ENCODE measurements at places on chromosomes 11 and 22.
A peak's percentile ranks its signal among the peaks of the same experiment; 100 is the strongest.

- no peak for DNase-seq
Observed at GRCh38 chr22:28817919-28818859, 17.8 kb upstream of the XBP1 start.

GRCh38 chr22:45969414-45969799 is 7.6 kb downstream of the WNT7B start:
- no peak for DNase-seq

DNA sequence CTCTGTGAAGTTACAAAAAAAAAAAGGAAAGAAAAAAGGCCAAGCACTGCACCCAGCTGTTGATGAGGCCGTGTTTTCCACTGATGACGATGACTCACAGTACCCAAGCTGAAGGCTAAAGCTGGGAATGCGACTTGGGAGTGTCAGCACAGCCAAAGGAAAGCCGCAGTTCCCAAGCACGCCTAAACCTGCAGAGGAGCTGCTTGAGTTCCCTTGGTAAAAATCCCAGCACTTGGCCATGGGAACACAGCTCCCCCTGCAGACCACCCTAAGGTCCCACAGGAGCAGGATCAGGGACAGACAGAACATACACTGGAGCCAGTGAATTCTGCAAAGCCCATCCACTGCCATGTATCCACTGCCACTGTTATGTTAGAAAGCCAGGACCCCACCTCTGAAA is 39.9 kb downstream of the SERGEF start:
- DNase-seq, result peak; percentile 8

DNA sequence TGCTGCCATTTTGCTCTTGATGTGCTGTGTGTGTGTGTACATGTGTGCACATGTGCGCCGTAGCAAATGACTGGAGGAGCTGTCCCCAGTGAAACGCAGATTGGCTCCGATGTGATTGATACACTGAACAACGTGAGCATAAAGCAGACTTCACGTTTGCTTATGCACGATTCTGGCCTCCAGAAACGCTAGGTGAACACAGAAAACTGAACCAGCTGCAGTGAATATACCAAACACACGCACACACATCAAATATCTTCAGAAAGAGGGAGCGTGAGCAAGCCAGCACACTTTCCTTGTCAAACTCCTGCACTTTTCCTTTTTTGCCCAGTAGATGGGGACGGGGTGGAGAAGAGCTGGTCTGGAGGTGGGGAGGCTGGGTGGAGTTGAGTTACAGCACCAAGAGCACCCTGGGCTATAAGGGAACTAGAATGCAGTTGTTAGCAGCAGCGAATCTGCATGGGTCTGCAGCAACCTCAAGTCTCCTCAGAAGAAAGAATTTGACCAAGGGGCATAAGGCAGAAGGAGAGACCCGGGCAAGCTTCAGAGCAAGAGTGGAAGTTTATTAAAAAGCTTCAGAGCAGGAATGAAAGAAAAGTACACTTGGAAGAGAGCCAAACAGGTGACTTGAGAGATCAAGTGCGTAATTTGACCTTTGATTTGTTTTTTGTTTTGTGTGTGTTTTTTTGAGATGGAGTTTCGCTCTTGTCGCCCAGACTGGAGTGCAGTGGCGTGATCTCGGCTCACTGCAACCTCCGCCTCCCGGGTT is 77.8 kb upstream of the CADM1 start:
- no peak for DNase-seq

DNA sequence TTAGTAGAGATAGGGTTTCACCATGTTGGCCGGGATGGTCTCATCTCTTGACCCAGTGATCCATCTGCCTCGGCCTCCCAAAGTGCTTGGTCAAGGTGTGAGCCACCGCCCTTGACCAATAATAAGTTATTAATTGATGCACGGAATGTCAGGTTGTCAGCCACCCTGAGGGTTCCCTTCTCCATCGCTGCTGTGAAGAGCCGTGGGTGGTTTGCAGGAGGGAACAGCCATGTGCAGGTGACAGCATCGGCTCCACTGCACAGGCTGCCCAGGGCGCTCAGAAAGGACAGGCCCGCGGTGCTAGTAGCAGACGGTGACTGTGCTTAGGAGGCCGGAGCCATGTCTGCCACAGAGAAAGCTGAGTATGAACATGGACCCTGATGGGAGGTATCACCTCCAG is 814.0 kb downstream of the BRD1 start:
- DNase-seq, result no peak

DNA sequence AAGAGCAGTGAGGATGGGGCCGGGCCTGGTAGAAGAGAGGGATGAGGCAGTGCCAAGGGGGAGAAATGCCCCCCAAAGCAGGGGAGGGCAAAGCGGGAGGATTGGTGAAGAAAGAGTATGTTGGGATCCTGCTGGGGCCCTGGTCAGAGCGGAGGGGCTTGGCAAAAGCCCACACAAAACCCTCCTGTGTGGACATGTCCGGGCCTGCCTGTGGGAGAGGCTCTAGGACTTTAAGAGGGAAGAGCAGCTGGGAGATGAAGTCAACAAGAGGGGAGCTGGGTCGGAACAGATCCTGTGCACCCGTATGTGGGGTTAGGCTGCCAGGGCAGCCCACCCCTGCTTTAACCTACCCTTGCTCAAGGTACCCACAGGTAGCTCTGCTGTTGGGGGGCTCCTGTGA is 25.8 kb downstream of the ART5 start:
- no peak for DNase-seq

- DNase-seq, result no peak
Observed at GRCh38 chr11:88332851-88333250, 4.7 kb downstream of the CTSC start.

DNA sequence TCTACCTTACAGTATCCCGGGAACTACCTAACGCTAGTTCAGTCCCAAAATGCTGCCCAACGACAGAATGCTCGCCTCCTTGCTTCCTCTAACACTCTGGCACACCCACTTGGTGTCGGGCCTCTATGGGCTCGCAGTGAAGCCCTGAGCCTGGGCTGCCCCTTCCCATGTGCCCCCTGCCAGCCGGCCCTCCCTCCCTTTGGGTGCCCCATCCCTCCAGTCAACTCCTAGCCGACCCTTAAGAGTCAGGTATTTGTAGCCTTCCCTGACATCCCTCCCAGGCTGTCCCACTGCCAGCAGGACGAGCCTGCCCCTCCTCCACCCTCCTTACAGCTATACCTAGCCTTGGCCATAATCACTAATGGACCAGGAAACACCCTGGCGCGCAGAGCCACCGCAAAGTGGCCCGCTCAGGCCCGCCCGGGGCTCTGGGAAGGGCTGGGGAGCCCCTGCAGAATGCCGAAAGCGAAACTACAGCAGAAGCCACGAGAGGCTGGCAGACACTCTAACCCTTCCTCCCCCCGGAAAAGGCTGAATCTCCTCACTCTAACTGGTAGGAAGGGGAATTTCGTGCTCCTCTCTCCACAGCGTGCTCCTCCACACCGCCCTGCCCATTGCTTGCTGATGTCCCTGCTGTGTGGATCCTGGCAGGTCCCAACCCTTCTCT is 8.2 kb downstream of the CBX7 start:
- peak; percentile 21 for DNase-seq

- peak; percentile 88 for DNase-seq
Observed at GRCh38 chr11:116928102-116928777, 90.8 kb upstream of the APOA1 start.

DNA sequence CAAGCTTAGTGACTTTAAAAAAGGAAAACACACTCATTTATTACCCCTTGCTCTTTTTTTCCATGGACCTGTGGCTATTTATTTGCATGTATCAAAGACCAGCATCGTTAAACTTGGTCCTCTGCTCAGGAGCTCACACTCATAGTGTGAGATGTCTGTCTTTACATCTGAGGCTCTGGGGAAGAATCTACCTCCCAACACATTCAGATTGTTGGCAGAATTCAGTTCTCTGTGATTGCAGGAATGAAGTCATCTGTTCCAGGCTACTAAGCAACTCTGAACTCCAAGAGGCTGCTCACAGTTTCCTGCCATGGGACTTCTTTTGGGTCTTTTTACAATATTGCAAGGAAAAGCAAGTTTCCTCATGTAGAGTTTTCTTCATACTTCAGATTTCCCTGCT is 138.8 kb downstream of the LRRC4C start:
- DNase-seq, result no peak

GRCh38 chr11:88301488-88302140 is 35.9 kb downstream of the CTSC start:
- no peak for DNase-seq

DNA sequence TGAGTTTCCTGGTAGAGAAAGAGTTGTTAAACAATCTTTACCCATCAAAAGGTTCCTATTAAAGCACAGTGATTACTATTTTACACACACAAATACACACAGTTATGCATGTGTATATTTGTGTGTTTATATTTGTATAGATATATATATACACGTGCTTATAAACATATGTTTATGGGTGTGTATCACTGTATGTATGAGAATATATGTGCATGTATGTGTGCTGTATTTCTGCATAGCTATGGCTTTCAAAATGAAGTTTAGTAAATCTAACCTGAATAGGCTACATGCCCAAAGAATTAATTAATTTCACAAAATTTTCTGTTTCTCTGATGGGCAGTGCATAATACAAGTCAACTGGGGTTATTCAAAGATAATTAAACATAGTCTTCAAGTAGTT is 723.1 kb upstream of the KIRREL3 start:
- no peak for DNase-seq

DNA sequence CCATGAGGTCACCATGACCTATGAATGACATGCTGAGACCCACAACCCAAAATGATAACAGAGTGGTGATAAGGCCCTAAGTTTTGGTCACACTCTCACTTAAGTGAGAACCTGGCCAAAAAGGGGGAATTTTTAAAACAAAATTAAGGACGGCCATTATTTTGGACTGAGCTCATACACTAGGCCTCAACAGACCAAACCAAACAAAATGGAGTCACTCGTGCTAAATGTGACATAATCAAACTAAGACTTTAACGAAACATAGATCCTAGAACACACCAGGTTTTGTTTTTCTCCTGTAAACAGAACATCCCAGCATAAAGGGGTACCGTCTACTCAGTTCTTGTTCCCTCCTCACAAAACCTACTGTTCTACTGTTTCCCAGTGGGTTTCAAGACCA is 11.4 kb downstream of the APOBEC3H start:
- DNase-seq, result no peak

DNA sequence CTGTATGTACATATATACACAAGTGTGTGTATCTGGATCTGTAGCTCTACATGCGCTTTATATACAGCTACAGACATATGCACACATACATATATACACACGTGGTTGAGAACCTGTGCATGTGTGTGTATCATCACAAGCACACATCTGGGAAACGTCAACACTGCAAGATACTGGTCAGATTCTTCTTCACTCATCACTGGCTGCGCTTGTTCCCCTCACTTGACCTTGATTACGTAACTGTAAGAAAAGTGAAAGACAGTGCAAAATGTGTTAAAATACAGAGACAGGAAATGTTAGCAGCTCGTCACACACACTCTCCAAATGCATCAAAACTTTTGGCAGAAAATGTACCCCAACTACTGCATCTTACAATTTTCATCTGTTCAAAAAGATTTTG is 51.9 kb upstream of the MN1 start:
- DNase-seq, result no peak

- DNase-seq, result no peak
Observed at GRCh38 chr11:66280428-66280827, 2.5 kb downstream of the CNIH2 start.

GRCh38 chr22:47808886-47809620 is 1046.6 kb downstream of the TBC1D22A start:
- DNase-seq, result no peak

DNA sequence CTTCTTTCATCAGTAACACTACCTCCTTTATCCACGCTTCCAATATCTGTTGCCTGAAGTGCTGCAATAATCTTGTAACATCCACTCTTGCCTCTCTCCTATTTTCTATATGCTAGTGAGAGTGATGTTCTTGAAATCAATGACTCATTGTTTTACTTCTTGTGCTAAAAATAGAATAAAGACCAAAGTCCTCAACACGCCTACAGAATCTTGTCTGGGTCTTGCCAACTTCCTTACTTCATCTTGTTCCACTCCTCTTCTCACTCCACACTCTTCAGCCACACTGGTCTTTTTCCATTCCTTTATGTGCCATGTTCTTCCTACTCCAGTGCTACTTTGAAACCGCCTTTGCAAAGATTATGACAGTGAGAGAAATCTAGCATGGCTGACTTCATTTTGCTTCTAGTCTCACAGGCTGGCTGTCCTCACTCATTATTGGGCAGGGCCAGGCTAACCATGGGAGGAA is 136.4 kb downstream of the CCDC81 start:
- no peak for DNase-seq
